ENCODE measurements at places on chromosomes 11 and 22. TPM values are rescaled to one million over a fixed set of nuclear protein-coding genes. Genes with fewer than 3 reads are reported as not detected.

GRCh38 chr11:86161837-86162236, 82.7 kb upstream of the EED start:
- no peak for DNase-seq

DNA sequence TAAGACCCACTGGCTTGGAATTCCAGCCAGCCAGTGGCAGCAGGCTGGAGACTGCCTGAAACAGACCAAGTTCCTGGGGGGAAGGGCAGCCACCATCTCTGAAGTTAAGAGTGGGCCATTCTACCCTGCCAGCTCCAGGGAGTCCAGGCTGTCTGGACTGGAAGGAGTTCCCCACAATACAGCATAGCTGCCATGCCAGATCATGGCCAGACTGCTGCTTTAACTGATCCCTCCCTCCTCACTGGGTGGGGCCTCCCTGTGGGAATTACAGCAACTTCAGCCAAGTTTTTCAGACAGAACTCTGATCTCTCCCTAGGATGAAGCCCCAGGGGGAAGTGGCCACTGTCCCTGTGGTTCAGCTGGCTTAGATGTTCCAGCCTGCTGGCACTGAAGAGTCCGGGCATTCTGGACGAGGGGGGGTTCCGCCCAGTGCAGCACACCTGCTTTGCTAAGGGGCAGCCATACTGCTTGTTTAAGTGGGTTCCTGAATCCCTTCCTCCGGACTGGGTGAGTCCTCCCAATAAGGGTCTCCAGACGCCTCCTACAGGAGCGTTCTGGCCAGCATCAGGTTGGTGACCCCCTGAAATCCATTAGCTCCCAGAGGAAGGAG, 455.4 kb downstream of the DLG2 start:
- no peak for DNase-seq

GRCh38 chr11:77778549-77778948, 42.0 kb downstream of the RSF1 start:
- no peak for DNase-seq

DNA sequence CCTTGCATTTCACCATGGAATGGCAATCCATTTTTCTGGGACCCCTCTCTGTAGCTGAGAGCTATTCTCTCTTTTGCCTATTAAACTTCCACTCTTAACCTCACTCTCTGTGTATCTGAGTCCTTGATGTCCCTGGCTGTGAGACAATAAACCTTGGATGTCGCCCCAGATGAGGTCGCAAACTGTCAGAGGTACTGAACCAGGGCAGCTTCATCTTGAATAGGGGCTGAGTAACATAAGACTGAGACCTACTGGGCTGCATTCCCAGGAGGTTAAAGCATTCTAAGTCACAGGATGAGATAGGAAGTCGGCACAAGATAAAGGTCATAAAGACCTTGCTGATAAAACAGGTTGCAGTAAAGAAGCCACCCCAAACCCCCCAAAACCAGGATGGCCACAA, 68.0 kb downstream of the RSF1 start:
- DNase-seq: peak; percentile 50

Gene OR51E2
- total RNA-seq: not detected

- no peak for DNase-seq
Observed at GRCh38 chr22:46449116-46449691, 88.2 kb downstream of the CELSR1 start.

Gene CCDC73
- total RNA-seq: not detected

GRCh38 chr22:29145321-29146072, 60.2 kb upstream of the EMID1 start:
- DNase-seq: no peak

DNA sequence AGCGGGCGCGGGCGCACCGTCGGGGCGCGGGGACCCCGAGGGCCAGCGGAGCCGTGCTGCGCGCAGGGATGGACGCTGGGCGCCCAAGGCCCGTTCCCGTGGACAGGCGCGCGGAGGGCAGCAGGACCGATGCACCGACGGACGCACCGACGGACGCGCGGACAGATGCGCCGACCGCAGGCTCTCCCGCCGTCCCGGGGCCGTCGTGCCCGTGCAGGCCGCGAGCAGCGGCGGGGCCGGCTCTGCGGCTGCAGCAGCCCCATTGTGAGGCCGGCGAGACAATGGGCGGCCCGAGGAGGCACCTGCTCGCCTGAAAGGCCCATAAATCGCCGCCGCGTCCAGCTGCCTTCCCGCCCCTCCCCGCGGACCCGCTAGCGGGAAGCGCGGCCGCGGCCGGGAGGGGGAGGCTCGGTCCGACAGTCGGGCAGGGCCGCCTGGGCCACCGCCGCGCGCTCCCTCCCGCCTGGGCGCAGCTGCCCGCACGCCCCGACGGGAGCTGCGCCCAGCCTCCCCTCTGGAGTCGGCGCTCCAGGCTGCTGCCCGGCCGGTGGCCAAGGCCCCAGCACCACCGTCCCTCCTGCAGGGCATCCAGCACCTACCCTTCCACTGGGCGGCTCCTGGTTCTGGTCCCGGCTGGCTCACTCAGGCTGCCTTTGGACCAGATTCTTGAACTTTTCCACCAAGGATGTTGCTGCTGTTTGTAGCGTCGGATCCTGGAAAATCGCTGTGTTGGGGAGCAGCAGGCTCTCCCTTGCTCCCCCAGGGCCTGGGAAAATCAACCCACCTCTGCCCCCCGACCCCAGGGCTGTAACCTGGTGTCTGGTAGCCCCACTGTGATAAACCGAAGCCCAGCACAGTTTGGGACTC, 15.8 kb downstream of the CDKN1C start:
- DNase-seq: no peak

- DNase-seq: no peak
Observed at GRCh38 chr11:34651551-34651950, 30.7 kb downstream of the EHF start.

GRCh38 chr11:78810559-78811009, 235.9 kb upstream of the NARS2 start:
- DNase-seq: no peak

DNA sequence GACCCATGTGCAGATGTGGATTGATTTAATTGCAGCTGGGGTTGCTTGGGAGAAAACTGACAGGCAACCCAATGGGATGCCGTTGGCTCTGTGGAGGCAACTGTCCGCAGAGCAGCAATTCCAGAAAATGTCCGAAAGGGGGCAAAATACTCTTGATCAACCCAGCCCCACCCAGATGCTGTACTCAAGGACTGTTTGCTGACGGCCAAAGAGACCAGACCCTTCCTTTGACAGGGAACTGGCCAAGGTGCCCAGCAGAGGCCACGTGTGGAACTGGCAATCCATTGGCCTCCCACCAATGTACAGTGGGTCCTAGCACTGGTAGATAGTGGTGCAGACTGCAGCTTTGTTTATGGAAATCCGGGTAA, 29.7 kb upstream of the KCNA4 start:
- DNase-seq: no peak

GRCh38 chr11:73245461-73245860, 26.7 kb upstream of the P2RY6 start:
- no peak for DNase-seq

Gene WEE1
- 28.1 TPM for total RNA-seq

Gene NXPE4
- not detected for total RNA-seq

Gene CNTF
- 3.9 TPM for total RNA-seq

Gene DCUN1D5
- total RNA-seq: 87.6 TPM

DNA sequence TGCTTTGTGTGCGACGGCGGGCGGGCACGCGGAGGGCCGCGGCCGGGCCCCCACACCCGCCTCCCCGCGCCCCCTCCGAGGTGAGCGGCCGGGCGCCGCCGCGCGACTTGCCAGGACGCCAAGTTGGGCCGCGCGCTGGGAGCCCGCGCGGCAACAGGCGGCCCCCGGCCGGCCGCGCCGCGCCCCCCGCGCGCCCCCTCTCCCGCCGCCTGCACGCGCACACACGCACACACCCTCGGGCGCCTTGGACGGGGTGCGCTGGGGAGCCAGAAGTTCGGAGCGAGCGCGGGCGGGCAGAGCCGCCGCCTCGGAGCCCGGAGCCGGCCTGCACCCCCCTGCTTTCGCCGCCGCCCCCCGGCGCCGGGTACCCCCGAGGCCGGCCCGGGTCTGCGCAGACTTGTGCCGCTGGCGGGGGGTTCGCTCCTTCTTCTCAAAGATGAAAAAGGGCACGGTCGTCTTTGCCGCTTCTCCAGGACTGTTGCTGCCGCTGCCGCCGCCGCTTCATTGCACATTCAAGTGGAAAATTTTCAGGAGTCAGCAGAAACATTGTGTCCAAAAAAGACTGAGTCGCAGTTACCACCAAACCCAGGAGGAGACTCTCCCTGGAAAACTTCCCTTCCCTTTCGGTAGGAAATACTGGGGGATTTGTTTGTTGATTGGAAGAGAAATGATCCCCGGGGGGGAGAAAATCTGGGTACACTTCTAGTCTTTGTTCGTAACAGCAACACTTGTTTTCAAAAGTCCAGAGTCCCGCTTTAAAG, 895 bp downstream of the TEAD1 start:
- peak; percentile 70 for DNase-seq

DNA sequence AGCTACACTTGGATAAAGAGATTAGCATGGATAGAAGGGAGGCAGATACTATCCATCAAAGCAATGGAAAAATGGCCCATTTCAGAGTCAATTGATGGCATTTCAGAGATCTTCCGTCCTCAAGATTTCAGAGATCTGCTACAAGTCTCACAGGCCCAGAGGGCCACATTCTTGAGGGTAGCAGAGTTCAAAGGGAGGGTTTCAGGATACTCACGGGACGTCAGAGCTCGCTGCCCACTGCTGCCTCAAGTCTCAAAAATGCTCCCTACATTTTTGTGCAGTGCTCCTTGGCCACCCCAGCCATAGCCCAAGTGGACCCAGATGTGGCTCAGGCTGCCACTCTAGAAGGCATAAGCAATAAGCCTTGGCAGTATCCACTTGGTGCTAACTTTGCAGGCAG, 24.9 kb downstream of the RTL6 start:
- no peak for DNase-seq

DNA sequence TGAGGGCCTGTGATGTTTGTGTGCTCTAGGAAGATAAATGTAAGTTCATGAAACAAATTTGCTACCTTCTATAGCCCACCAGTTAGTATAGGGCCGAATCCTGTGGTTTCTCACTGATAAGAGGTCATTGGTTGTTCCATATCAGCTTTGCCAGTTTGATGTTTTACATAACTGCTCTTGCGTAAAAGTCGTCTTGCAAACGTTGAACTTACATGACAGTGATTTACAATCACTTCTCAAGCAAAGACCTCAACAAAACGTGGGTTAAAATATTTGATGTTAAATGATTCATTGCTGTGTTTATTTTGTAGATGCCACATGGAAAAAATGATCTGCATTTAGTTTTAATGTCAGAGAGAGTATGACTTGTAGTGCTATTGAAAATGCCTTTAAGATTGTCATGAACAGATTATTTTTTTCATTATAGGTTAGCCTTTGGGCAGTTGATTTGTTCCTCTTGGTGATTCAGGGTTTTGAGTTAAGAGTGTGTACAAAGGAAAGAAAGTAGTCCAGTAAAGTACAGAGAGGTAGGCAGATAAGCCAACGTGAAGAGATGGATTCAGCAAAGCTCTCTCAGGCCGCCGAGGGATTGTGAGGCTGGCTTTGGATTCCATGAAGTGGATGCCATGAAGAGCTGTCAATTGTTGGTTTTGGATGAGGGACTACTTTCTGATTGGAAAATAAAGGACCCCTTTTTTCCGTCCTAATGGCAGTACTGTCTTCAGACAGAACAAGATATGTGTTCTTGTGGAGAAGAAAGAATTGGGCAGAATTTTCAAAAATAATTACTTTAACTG, 2.6 kb downstream of the EWSR1 start:
- peak; percentile 55 for DNase-seq

DNA sequence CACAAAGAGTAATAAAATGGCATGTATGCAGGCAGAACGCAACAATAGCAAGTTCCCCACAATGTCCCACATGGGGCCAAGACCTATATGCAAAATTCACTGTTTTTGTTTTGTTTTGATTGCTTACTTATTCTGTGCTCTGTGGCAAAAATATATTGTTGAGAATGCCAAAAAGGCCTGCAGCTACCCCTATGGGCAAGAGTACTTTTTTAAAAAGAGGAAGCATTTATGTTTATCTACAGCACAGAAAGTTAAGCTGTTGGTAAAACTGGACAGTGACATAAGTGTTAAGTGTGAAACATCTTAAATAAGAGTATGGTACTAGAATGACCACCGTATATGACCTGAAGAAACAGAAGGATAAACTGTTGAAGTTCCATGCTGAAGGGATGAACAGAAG, 301.9 kb upstream of the ZC3H12C start:
- no peak for DNase-seq

All from GM23248 (cell line).